ENCODE measurements at places on chromosomes 7 and 10.

DNA sequence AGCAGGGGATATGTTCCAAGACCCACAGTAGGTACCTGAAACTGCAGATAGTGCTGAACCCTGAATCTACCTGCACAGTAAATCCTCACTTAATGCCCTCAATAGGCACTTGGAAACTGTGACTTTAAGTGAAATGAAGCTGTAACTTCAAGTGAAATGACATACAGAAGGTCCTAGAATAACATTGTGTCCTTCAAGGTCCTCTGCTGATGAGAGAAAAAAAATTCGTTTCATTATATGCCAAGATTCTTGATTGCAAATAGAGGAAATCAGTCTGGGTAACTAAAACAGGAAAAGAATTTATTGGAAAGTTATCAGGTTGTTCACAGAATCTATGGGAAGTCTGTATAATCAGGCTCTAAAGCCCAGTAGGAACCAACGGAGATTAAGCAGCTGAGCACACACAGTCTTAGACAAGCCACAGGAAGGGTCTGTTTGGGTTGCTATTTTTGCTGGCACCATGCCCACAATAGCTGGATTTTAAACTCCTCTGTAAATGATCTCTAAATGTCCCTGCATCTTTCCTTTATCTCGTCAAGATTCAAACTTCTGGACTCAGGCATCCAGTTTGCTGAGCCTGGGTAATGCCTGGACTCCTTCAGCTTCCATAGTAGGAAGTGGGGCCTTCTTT is 57.5 kb downstream of the EXOC4 start:
- DNase-seq: no peak

DNA sequence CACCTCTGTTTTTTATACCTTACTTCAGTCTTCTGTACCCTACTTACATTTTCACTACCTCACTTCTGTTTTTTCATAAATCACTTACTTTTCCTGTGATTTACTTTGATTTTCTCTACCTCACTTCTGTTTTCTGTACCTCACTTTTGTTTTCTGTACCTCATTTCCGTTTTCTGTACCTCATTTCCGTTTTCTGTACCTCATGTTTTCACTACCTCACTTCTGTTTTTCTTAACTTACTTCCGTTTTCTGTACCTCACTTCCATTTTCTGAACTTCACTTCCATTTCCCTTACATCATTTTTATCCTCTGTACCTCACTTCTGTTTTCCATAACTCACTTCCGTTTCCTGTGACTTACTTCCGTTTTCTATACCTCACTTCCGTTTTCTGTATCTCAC is 492.0 kb upstream of the AKR1E2 start:
- DNase-seq: no peak

DNA sequence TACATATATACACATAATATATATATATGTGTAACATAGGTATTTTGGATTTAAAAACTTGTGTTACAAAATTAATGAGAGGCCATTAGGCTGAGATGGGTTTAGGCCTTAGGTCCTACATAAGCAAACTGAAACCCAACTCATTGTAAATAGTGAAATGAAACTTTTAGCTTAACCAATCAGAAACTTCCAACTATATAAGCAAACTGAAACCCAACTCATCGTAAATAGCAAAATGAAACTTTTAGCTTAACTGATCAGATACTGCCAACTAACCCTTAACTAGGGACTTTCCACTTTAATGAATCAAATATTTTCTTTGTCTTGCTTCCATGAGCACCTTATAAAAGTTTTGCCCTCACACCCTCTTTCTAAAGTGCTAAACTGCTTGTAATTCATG is 17.3 kb upstream of the SAMD9L start:
- DNase-seq: no peak

DNA sequence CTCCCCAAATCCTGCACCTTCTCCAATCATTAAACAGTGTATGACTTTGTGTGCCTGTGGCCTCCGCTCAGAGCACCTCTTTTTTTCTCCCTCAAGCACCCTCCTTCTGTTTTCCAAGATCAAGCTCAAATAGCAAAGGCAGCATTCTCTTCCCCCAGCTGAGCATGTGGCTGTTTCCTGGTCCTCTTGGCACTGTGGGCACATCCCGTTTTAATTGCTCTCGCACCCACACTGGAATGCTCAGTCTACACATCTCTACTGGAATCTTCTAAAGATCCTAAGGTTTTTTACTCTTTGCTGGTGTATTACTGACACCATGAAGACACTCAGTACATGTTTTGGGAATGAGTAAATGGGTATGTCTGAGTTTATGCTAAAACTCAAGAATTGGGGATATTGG is 107.4 kb downstream of the WDFY4 start:
- DNase-seq: no peak

- no peak for DNase-seq
Measured at GRCh38 chr7:69301253-69301652, 297.0 kb upstream of the AUTS2 start.

GRCh38 chr7:47896809-47897423 is 51.4 kb downstream of the PKD1L1 start:
- no peak for DNase-seq

DNA sequence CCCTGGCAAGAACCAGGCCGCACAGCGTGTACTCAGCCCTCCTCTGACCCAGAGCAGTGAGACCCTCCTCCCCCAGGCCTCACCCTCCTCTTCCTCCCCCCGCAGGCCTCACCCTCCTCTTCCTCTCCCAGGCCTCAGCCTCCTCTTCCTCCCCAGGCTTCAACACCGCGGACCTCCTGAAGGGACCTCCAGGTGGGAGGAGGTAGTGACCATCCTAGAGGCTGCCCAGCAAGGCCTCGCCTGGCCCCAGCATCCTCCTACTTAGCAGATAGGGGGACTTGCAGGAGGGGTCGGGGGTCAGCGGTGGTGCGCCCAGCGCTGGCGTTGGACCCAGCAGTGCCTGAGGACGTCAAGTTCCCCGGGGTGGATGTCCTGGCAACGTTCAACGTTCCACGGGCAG is 270.8 kb downstream of the ELFN1 start:
- DNase-seq: no peak

- DNase-seq: no peak
Measured at GRCh38 chr7:96320442-96320841, 1.5 kb downstream of the SLC25A13 start.

DNA sequence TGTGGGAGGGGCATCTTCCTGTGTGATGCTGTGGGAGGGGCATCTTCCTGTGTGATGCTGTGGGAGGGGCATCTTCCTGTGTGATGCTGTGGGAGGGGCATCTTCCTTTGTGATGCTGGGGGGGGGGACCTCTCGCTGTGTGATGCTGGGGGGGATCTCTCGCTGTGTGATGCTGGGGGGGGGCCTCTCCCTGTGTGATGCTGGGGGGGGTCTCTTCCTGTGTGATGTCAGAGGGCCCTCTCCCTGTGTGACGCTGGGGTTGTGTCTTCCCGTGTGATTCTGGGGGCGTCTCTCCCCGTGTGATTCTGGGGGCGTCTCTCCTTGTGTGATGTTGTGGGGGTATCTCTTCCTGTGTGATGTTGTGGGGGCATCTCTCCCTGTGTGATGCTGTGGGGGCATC is 27.9 kb upstream of the DPYSL4 start:
- peak; percentile 29 for DNase-seq

DNA sequence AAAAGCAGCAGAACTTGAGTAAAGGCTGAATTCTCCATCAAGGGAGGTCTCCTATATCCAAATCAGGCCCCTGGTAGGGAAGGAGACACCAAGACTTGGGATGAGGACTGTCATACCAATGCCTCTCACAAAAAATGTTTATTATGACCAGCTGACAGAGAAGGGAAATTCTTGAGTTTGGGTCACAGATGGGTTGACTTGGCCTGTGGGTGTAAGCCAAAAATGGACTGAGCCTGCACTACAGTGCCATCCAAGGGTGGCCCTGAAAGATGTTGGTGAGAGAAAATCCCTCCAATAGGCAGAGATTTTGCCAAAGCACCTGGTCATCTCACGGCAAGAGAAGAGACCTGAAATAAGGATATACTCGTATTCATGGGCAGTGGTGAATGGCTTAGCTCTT is 27.0 kb upstream of the PPIF start:
- DNase-seq: no peak

- no peak for DNase-seq
Measured at GRCh38 chr7:117324960-117325359, 2.1 kb upstream of the WNT2 start.

GRCh38 chr10:2985729-2986232 is 81.6 kb upstream of the PFKP start:
- no peak for DNase-seq

- DNase-seq: no peak
Measured at GRCh38 chr7:120838281-120838682, 19.7 kb downstream of the TSPAN12 start.

GRCh38 chr7:151647874-151648273 is 128.2 kb upstream of the RHEB start:
- DNase-seq: no peak

- no peak for DNase-seq
Measured at GRCh38 chr7:112723416-112723815, 66.8 kb downstream of the TMEM168 start.

- no peak for DNase-seq
Measured at GRCh38 chr7:33250421-33250871, 121.1 kb downstream of the BBS9 start.

DNA sequence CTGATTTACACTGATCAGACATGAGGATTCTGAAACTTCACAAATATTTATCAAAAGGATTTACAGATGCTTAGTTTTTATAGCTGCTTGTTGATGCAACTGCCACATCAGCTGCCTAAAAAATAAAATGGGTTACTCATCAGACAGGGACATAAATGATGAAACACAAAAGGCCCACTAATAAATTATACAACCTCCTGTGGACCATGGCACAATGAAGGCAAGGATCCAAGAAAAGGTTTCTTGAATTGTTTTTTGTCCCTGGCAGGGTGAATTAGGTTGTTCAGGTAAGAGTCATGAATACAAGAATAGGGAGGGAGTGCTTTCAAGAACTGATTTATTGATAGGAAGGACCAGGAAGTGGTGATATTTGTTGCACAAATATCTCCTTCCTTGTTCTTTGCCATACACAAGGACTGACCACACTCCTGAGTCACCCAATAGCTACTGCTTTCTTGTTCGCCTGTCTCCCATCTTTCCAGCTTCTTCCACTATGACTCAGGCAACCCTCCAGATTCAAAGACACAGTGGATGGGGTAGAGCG is 234.5 kb downstream of the AHR start:
- no peak for DNase-seq

DNA sequence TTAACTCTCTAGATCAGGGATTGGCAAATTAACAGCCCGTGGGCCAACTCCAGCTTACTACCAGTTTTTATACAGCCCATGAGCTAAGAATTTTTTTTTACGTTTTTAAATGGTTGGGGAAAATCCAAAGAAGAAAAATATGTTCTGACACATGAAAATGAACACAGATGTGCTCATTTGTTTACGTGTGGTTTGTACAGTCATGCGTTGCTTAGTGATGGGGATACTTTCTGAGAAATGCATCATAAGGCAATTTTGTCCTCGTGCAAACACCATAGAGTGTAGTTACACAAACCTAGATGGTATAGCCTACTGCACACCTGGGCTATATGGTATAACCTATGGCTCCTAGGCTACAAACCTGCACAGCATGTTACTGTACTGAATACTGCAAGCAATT is 8.3 kb upstream of the SMKR1 start:
- peak; percentile 39 for DNase-seq

GRCh38 chr7:19749658-19750057 is 23.8 kb downstream of the TMEM196 start:
- DNase-seq: no peak

- no peak for DNase-seq
Measured at GRCh38 chr7:153423210-153423590, 629.0 kb upstream of the DPP6 start.

GRCh38 chr10:84193846-84194423 is 402 bp upstream of the CDHR1 start:
- DNase-seq: no peak

DNA sequence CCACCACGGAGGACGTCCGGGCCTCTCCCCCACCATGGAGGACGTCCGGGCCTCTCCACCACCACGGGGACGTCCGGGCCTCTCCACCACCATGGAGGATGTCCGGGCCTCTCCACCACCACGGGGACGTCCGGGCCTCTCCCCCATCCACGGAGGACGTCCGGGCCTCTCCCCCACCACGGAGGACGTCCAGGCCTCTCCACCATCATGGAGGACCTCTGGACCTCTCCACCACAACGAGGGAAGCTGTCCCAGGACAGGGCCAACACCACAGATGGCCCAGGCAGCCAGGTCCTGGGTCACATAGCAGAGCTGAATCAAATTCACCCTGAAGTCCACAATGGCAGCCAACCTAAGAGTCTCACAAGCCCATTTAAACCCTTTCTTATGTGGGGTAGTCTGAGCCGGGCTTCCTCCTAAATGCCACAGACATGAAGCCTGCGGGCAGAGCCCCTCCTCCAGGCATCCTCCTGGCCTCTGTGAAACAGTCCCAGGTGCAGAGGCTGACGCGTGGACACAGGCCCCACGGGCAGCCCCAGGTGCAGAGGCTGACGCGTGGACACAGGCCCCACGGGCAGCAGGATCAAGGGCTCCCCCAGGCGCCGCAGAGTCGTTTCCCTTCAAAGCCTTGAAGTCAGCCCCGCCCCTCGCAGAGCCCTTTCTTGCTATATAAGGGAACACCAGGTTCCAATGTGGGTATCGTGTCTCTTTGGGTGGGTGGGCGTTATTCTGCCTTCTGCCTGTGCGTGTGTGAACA is 47.0 kb downstream of the FOXL3 start:
- DNase-seq: no peak

DNA sequence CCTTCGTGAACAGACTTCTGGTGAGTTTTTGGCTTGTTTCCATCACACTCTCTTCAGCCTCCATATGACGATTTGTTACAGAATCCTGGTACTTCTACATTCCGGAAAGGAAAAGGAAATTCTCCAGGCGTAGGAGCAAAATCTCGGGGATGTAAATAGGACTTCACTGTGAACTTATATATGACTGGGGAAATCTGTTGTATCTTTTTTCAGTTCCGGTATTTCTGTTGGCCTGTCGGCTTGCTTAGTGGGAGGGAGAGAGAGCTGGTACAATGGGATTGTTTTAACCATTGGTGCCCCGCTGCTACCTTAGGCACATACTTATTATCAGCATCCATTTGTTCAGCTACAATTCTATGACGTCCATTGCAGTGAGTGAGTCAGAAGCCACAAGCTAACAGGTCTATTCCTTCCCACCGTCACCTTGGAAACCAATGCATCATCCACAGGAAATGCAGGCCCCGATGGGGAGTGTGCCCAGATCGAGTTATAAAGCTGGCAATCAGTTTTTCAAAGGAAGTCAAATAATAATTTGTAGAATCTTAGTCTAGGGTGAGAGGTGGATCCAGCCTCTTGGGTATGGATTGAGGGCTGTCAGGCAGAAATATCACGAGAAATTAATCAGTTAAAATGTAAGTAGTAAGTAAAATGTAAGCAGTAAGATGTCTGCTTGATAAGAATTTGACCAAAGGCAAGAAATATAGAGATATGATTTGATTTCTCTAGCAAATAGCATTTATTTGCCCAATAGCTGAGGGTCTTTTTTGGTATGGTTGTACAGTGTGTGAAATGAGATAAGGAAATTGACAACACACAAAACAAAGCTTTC is 92.0 kb upstream of the MKLN1 start:
- peak; percentile 88 for DNase-seq

Measured in CD4-positive, alpha-beta T cell treated with Interferon alpha-2 for 1 hour (primary cell).